ENCODE measurements at places on chromosomes 11 and 22. TPM values are rescaled to one million over a fixed set of nuclear protein-coding genes. Genes with fewer than 3 reads are reported as not detected.
A peak's percentile ranks its signal among the peaks of the same experiment; 100 is the strongest.

DNA sequence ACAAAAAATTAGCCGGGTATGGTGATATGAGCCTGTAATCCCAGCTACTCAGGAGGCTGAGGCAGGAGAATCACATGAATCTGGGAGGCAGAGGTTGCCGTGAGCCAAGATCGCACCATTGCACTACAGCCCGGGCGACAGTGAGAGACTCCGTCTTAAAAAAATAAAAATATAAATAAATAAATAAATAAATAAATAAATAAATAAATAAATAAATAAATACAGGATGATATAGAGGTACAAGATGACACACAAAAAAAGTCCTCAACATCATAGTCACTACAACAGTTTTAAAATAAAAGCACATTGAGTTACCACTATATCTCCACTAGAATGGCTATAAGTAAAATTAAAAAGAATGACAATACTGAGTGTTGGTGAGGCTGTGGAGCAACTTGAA is 97.8 kb downstream of the ALX4 start:
- H3K4me1 ChIP-seq, result no peaks in the 10 kb centered on the region
- DNase-seq, result no peak
- no peak overlapping the region for H3K4me3 ChIP-seq
- no peaks in the 10 kb centered on the region for H3K27me3 ChIP-seq
- no peak overlapping the region for H3K27ac ChIP-seq

GRCh38 chr22:39638958-39639357 is 68.4 kb downstream of the CACNA1I start:
- DNase-seq, result no peak
- no peak overlapping the region for H3K27ac ChIP-seq
- H3K4me3 ChIP-seq, result no peak overlapping the region
- no peaks in the 10 kb centered on the region for H3K27me3 ChIP-seq
- no peaks in the 10 kb centered on the region for H3K4me1 ChIP-seq
- no peaks in the 10 kb centered on the region for H3K36me3 ChIP-seq

GRCh38 chr11:103315248-103315647 is 206.0 kb downstream of the DYNC2H1 start:
- no peak overlapping the region for H3K27ac ChIP-seq
- no peaks in the 10 kb centered on the region for H3K27me3 ChIP-seq
- no peak for DNase-seq
- no peak overlapping the region for H3K4me3 ChIP-seq
- no peaks in the 10 kb centered on the region for H3K36me3 ChIP-seq
- no peaks in the 10 kb centered on the region for H3K4me1 ChIP-seq

The XRCC6 gene
- 447 TPM for total RNA-seq

The MGAT3 gene
- total RNA-seq, result 0.37 TPM

GRCh38 chr11:69312453-69313404 is 18.8 kb downstream of the MYEOV start:
- no peaks in the 10 kb centered on the region for H3K27me3 ChIP-seq
- peaks cover 29% of the 10 kb centered on the region for H3K4me1 ChIP-seq
- no peak for DNase-seq
- no peaks in the 10 kb centered on the region for H3K36me3 ChIP-seq

The SCGB1D2 gene
- total RNA-seq, result not detected

- DNase-seq, result no peak
- H3K4me1 ChIP-seq, result no peaks in the 10 kb centered on the region
- no peaks in the 10 kb centered on the region for H3K36me3 ChIP-seq
- no peak overlapping the region for H3K27ac ChIP-seq
- no peaks in the 10 kb centered on the region for H3K27me3 ChIP-seq
These were observed 517.8 kb downstream of the MN1 start for GRCh38 chr22:27283714-27284113.

DNA sequence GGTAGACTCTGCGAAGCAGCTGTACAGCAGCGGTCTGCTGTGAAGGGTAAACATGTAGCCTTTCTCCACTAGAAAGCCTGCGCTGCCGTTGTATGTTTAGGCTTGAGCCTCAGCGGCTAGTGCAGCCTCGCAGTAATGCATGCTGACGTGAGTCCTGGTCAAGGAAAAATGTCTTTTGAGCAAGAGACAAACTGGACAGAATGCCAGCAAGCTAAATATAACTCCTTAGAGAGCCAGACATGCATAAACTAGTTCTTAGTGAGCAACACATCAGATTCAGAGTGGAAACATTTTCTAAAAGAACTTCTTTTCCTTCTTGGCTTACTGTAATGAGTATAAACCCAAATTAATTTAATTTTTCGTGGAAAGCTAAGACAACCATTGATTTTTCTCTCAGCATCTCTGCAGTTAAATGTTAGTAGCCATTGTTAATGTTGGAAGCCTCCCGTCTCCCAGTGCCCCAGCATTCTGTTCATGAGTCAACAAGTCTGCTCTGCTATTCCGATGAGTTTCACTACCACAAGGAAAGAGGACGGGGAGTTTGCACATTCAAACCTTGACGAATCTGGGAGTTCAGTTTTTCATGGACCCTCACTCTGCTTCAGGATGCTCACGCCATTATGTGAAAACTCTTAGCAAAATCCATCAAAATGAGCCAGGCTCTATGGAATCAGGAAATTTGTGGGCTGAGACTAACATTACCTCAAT is 51.4 kb downstream of the JAM3 start:
- peaks cover 9% of the 10 kb centered on the region for H3K27me3 ChIP-seq
- H3K36me3 ChIP-seq, result no peaks in the 10 kb centered on the region
- no peaks in the 10 kb centered on the region for H3K4me1 ChIP-seq
- no peak for DNase-seq

GRCh38 chr22:25800766-25801165 is 58.8 kb downstream of the MYO18B start:
- H3K4me1 ChIP-seq, result no peaks in the 10 kb centered on the region
- no peak overlapping the region for H3K27ac ChIP-seq
- H3K36me3 ChIP-seq, result no peaks in the 10 kb centered on the region
- H3K27me3 ChIP-seq, result no peaks in the 10 kb centered on the region

DNA sequence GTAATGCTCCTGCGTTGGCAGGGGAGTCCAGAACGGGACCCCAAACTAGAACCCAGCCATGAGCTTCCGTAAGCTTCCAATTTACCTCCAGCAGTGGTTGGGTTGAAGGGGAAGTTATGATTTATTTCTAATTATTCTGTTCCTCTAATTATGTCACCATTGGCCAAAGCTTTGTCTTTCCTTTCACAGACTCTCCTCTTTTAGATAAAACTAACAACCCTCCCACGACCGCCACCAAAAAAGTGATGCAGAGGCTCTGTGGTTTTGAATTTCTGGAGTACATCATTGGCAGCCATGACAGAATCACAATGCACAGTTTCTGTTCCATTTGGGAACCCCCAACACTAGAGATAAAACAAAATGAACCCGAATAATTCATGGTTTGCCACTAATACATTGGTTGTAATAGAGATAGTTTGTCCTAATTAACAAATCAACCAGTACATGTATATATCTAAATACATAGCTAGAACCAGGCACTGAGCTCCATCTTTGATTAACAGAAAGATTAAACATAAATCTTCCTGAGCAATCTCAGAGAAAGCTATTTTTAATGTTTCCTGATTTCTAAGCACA is 64.3 kb downstream of the ETS1 start:
- DNase-seq, result peak; percentile 43
- no peaks in the 10 kb centered on the region for H3K27me3 ChIP-seq
- peaks cover 23% of the 10 kb centered on the region for H3K36me3 ChIP-seq

The GAB4 gene
- not detected for total RNA-seq

The FIBIN gene
- total RNA-seq, result not detected

DNA sequence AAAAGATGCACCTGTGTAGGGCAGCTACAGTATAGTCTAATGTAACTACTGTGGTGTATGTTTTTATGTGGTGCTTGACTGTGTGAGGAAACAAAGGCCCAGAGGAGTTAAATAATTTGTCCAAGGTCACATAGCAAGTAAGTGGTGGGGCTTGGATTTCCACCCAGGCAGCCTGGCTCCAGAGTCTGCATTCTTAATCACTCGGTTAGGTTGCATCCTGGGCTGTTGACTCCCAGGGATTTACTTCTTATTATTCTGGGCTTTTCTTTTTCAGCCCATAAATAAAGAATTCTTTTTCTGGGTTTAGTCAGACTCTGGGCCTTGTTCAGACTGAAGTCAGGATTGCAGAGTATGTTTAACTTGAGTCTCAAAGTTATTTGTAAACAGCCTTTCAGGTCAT is 82.1 kb downstream of the ARHGAP42 start:
- DNase-seq, result no peak
- H3K36me3 ChIP-seq, result no peaks in the 10 kb centered on the region
- no peaks in the 10 kb centered on the region for H3K27me3 ChIP-seq
- no peak overlapping the region for H3K4me3 ChIP-seq
- no peak overlapping the region for H3K27ac ChIP-seq

DNA sequence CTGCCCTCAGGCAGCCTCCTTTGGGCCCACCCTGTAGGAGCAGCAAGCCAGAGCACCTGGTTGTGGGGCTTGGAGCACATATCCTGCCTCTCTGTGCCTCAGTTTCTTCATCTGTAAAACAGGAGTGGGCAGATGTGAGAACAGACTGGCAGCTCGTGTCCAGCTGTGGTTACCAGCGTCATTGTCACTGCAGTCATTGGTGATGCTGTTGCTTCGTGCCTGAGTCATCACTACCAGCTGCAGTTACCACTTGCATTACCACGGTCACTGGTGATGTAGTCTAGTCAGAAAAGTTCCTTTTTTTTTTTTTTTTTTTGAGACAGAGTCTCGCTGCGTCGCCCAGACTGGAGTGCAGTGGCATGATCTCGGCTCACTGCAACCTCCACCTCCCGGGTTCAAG is 20.4 kb downstream of the RSPH14 start:
- H3K4me3 ChIP-seq, result no peak overlapping the region
- H3K36me3 ChIP-seq, result no peaks in the 10 kb centered on the region
- no peak overlapping the region for H3K27ac ChIP-seq
- H3K27me3 ChIP-seq, result peaks cover 4% of the 10 kb centered on the region
- peaks cover 16% of the 10 kb centered on the region for H3K4me1 ChIP-seq

The BAIAP2L2 gene
- 0.58 TPM for total RNA-seq

The OR8D4 gene
- not detected for total RNA-seq

DNA sequence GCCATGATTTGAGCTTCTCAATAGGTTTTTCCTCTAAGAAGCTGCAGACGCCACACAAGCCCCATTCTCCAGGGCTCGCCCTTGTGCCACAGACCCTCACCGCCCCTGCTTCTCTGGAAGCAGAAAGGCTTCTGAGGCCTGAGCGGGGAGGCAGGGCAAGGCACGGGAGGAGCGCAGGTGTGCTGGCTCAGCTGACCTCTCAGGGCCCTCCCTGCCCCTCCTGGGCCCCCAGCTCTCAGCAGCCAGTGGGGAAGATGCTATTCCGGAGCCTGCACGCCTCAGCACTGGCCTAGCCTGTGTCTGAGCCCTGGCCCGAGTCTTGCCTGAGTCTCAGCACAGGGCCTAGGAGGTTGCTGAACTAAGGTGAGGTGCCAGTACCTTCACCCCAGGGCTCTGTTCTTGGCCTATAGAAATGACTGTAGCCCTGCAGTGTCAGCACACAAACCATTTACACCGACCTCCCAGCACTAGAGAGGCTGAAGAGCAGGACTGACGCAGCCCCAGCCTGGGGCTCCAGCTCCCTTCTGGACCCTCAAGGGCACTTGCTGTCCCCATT is 47.1 kb upstream of the LMO1 start:
- no peak overlapping the region for H3K4me3 ChIP-seq
- no peaks in the 10 kb centered on the region for H3K36me3 ChIP-seq
- H3K27ac ChIP-seq, result no peak overlapping the region

- H3K4me1 ChIP-seq, result no peaks in the 10 kb centered on the region
- H3K4me3 ChIP-seq, result no peak overlapping the region
- DNase-seq, result no peak
These were observed 45.0 kb upstream of the APOA1 start for GRCh38 chr11:116882386-116882785.

GRCh38 chr11:121448431-121448941 is 3.6 kb upstream of the SORL1 start:
- peaks cover 4% of the 10 kb centered on the region for H3K36me3 ChIP-seq
- H3K27ac ChIP-seq, result no peak overlapping the region
- H3K4me3 ChIP-seq, result peak overlapping the region; percentile 23

The KCNJ11 gene
- 0.53 TPM for total RNA-seq

DNA sequence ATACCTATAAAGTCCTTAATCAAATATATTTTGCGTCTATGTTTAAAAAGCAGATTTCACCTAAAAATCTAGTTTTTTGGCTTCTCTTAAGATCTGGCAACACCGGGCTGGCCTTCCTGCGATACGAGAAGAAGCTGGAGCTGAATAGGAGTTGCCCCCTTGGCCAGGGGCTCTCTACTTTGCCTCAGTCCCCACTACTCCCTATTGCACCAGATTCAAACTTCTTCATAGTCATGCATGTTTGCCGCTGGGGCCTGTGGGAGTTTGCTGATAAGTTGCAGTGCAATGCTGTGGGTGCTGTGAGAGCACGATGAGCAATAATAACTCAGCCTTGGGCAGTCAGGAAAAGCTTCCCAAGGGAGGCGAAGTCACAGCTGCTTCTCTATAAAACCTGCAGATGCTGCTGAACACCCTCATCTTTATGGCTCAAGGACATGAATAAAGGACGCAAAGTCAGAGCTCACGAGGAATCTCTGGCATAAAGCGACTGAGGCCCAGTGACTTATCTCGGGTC is 15.2 kb upstream of the EIF3D start:
- peaks cover 4% of the 10 kb centered on the region for H3K27me3 ChIP-seq
- no peak for DNase-seq
- no peak overlapping the region for H3K27ac ChIP-seq
- H3K36me3 ChIP-seq, result no peaks in the 10 kb centered on the region

DNA sequence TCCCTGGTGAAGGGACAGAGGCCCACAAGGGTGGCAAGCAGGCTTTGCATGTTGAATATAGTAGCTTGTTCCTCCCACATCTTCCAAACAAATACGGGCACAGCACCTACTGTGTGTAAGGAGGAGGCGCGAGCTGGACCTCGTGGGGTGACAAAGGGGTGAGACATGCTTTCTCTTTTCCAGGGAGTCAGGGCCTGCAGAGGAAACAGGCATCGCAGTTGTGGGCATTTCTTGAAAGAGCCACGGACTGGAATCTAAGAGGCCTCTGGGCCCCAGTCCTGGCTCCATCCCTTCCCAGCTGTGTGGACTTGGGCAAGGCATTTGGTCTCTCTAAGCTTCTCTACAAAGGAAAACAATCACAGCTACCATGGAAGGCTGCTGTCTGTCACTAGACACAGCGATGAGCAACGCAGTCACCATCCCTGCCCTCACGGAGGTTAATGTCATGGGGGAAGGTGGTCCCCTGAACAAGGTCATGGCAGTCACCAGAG is 13.0 kb upstream of the CDC42EP1 start:
- H3K27ac ChIP-seq, result no peak overlapping the region
- no peak overlapping the region for H3K4me3 ChIP-seq
- H3K4me1 ChIP-seq, result peaks cover 10% of the 10 kb centered on the region
- no peak for DNase-seq
- H3K36me3 ChIP-seq, result no peaks in the 10 kb centered on the region
- no peaks in the 10 kb centered on the region for H3K27me3 ChIP-seq

DNA sequence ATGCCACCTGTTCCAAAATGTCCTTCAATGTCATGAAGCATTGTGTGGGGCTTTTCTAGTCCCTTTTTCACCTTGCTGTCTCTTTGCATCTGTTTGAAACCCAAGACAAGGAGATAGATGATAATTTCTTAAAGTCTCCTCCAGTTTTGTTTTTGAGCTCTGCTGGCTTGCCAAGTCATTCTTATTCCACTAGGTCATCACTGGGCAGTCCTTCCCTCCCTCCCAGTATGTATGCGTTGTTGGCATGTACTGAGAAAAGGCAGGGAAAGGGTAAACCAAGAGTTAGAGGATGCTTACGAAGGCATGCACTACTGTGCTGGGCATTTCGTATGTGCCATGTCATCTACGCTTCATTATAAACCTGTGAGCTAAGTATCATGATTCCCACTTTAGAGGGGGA is 78.6 kb downstream of the PARVA start:
- no peaks in the 10 kb centered on the region for H3K27me3 ChIP-seq
- no peaks in the 10 kb centered on the region for H3K36me3 ChIP-seq
- no peak overlapping the region for H3K27ac ChIP-seq
- H3K4me1 ChIP-seq, result no peaks in the 10 kb centered on the region
- DNase-seq, result no peak
